Hypothalamus (tissue), 51 donors: ENCODE measurements at places on chromosomes 4 and X.

DNA sequence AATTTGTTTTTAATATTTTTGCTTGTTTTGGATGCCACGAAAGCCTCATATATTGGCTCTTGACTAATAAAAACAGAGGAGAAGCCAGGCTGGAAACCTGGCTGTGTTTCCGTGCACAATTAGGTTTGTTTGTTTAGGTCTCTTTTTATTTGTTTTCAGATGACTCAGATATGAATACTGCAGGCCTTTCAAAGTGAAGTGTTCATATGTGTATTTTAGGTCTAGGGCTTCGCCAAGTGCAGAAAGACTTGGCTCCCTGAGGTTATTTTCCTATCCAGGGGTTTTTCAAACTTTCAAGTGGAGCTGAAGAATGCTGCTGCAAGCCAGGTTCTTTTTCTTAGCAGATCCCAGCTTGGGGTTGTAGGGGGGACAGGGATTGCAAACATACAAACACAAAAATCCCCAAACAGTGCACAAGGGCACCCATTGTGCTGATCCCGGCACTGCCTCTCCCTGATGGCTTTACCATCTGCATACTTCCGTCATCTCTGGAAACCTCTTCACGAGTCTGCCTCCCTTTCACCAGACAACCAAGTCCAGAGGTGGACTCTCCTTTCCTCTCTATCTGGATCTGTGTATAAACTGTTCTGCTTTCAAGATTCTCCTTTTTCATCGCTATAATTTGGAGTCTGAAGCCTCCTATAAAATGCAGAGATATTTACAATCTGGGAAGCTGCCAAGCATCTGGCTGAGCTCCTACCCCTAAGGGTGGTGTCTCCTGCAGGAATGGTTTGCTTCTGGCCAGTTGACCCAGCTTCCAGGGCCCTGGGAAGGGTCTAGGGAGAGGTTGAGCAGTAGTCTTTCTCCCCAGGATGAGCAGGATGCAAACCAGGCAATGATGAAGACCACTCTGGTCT is 108.6 kb downstream of the SMIM20 start:
- DNase-seq: no peak

DNA sequence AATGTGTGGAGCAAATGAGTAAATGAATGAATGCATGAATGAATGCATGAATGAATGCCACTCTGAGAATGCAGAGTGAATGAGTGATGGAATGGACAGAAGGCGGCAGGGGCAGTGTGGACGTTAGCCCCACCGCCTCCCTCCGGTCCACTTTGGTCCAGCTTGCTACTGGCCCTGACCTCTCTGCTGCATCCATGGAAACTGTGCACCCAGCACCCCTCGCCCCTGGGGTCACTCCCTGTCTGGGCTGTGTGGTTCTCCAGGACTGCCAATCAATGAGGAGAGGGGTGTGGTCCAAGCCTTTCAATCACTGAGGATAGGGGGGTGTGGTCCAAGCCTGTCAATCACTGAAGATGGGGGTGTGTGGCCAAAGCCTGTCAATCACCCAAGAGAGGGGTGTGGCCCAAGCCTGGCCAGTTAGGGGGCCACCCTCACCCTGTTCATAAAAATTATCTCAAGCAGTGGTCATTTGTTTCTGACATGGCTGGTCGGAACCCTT is 39.2 kb upstream of the ASMTL start:
- DNase-seq: no peak

DNA sequence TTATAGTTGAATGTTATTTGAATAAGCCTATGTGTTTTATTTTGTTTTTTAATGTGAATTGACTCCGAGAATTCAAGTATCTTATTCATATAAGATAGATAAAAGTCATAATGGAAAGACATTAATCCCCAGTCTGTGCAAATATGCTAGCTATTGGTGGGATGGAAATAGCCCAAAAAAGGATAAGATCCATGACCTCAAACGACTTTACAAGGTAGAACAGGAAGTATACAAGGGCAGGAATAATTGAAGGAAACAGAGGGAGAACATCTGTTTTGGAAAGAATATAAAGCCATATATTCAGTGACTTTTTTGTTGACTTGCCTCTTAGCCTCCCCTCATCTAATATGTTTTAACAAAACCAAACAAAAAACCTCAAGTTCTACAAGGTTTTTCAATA is 9.0 kb downstream of the ABCE1 start:
- no peak for DNase-seq

DNA sequence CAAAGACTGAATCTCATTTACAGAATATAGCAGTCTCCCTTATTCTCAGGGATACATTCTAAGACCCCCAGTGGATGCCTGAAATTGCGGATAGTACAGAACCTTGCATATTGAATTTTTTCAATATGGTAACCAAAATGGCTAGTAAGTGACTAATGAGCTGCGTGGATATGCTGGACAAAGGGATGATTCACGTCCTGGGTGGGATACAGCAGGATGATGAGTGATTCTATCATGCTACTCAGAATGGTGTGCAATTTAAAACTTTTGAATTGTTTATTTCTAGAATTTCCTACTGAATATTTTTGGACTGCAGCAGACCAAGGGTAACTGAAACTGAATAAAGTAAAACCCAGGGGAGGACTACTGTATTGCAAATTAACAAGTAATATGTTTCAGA is 66.7 kb downstream of the STAG2 start:
- no peak for DNase-seq

DNA sequence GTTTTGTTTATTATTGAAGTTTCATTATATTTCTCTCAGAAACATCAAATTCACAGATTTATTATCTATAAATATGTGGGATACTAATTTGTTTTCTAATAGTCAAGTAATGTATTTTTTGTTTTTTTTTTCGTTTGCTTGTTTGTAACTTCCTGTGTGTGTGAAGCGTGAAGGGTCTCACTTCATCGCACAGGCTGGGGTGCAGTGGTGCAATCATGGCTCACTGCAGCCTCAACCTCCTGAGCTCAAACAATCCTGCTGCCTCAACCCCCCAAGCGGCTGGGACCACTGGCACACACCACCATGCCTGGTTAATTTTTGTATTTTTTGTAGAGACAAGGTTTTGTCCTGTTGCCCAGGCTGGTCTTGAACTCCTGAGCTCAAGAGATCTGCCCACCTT is 55.1 kb downstream of the SH3RF1 start:
- DNase-seq: no peak

DNA sequence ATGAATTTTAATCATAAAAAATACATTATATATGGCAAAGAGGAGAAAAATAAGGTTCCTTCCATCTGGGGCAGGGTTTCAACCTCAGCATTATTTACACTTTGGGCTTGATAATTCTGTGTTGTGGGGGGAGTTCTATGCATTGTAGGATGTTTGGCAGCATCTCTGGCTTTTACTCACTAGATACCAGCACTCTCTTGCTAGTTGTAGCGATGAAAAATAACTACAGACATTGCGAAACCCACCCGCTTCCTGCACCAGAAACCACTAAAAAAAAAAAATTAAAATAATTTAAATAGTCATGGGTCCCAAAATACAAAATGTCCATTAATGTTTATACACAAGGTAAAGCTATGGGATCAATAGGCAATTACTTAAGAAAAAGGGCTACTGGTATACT is 52.7 kb downstream of the PPP3CA start:
- DNase-seq: no peak
